Kasumi-1 (cell line): ENCODE measurements at places on chromosomes 6 and 20.

DNA sequence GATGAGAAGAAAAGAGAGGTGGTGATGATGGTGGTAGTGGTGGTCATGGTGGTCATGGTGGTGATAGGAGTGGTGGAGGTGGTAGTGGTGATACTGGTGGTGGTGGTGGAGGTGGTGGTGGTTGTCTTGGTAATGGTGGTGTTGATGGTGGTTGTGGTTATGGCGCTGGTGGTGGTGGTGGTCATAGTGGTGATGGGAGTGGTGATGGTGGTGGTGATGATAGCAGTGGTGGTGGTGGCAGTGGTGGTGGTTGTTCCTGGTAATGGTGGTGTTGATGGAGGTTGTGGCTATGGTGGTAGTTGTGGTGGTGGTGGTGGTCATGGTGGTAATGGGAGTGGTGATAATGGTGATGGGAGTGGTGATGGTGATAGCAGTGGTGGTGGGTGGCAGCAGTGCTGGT lies 36.8 kb downstream of the HAO1 start:
- DNase-seq: no peak

GRCh38 chr6:63584125-63584514 lies 11.8 kb downstream of the LOC128125822 start:
- no peak for DNase-seq

GRCh38 chr6:63817492-63818050 lies 182.0 kb downstream of the PHF3 start:
- no peak for DNase-seq

- DNase-seq: no peak
These were observed 6.0 kb upstream of the ZDHHC14 start for GRCh38 chr6:157374889-157375443.

DNA sequence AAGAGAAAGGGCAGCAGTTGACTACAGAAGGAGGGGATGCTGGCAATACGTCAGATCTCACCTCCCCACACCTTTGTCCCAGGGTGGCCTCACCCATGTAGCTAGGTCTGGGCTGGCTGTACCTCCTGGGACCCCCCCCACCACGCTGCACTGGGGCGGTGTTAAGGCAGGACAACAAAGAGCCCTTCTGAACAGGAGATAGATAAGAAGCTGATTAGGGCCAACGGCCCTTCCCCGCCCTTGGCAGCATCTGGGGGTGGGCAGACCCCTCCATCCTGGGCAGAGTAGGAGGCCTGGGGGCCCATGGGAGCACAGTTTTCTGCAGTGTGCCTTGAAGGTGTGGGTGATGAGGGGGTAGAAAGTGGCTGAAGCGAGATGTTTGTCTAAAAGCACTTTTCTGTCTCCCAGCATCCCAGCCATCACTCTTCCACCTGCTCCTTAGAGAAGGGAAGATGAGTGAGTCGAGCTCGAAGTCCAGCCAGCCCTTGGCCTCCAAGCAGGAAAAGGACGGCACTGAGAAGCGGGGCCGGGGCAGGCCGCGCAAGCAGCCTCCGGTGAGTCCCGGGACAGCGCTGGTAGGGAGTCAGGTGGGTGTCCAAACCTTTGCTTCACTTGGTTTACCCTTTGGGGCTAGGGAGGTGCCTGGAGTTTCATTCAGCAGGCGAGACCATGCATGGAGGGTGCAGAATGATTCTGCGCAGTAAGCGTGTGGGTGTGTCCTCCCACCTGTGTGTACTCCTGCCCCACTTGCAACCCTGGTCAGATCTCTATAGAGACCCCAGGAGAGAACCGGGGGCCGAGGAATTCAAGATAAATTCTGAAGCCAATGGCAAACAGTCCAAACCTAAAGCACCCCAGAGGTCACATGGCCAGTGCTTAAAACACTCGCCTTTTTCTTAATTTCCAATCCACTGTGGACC lies 3.9 kb downstream of the HMGA1 start:
- DNase-seq: no peak

GRCh38 chr6:52574709-52575501 lies 2.0 kb downstream of the TRAM2 start:
- DNase-seq: no peak

DNA sequence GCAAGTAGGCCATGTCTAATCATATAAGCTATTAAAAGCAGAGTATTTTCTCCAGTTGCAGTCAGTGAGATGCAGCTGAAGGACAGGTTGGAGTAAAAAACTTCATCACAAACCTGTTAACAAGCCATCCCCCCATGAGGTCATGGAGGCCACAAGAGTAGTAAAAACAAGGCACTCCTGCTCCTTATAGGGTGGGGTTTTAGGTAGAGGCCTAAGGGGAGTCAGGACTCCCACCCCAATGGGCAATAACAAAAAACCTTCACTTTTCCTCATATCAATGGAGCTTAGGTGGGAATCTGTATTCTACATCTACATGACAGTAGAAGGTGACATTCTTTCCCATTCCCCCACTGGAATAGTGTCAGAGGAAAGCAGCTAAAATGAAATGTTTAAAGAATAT lies 428.1 kb upstream of the KHDRBS2 start:
- DNase-seq: no peak
